Inflammatory macrophage (primary cell): ENCODE measurements at places on chromosomes 5 and 9.
A peak's percentile ranks its signal among the peaks of the same experiment; 100 is the strongest.

DNA sequence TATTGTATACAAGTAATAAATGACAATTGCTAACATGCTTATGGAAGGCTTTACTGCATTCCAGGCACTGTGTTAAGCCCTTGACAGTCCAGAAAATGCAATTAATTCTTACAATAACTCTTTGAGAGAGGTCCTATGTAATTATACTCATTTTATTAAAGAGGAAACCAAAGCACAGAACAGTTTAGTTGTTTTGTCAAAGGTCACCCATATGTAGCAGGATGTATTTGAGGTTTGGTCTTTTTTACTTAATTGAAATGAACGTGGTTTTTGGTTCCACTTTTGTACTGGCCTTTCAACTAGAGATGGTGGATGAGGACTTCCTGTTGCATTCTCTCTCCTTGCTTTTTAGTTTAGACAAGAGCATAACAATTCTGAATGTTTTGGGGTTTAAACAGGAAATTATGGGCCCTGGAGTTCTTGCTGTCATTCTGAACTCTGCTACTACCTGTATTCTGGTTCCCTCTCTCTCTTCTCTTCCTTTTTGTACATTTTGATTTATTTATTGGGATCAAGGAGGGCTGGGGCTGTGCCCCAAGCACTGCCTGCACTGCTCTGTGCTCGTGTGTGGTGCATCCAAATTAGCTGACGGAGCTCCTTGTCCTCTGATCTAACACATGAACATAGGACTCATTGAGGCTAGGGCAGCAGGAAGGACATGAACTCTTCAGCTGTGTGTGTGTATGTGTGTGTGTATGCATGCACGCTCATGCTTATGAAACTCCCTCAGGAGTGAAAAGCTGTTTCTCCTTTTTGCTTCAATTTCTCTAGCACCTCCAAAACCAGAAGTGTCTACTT, 47.4 kb downstream of the SLC28A3 start:
- DNase-seq = peak; percentile 47

DNA sequence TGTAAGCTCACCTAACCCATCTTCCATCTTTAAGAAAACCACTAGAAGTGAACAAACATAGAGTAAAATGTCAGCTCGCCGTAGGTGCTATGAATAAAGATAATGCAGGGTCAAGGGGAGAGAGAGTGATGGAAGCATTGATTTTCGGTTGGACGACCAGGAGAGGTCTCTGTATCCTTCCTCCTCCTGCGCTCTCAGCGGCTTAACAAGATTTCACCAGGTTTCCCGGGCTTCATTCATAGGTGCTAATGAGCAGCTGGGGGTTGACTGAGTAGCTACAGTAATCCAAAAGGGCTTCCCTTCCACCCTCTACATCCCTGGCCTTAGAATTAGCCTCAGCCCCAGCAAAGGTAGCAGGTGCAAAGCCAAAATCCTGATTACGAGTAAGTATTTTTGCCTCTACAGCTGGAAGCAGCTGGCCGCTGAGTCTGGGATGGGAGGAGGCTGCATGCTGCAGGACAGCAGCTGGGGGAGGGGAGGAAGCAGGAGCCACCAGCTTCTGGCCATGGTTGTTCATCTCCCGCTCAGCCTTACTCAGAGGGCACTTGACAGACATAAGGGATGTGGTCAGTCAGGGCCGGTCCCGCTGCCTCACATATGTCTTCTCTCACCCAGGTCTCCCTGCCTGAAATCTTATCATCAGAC, 112.0 kb upstream of the IL12B start:
- DNase-seq = no peak

GRCh38 chr9:744046-744712, 97.3 kb upstream of the DMRT1 start:
- no peak for DNase-seq

DNA sequence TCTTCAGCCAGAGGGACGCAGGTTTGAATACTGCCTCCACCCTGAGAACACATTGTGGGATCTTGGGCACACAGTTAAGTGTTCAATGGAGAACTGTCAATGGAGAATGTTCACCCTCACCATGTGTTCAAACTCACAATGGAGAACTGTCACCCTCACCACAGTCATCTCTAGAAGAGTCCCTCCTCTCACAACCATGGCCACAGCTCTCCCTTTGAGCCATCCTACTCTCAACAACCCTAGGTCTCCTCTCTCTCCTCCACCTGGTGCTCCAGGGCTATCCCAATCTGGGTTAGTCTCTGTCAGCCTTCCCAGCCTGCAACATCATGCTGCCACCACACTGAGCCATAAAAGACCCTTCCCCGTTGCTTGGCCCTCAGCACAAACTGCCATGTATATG, 36.3 kb upstream of the HAND1 start:
- DNase-seq = no peak

- DNase-seq = no peak
Measured at GRCh38 chr5:20020247-20020646, 32.2 kb upstream of the CDH18 start.

DNA sequence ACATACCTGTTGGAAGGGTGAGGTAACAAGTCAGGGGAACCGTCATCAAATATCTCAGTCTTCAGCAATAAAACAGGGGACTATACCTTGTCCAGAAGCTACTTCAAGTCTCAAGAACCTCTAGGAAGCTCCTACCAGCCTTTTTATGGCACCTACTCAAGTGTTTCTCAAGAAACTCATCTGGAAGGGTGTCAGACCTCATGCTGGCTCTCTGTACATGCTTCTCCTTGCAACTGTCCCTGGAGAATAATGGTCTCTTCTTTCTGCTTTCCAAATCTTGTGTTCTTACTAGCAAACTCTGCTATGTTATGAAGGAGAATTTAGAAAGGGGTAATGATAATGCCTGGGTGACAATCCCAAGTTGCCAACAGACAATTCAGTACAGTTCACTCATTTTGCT, 8.3 kb upstream of the PTAR1 start:
- DNase-seq = no peak

DNA sequence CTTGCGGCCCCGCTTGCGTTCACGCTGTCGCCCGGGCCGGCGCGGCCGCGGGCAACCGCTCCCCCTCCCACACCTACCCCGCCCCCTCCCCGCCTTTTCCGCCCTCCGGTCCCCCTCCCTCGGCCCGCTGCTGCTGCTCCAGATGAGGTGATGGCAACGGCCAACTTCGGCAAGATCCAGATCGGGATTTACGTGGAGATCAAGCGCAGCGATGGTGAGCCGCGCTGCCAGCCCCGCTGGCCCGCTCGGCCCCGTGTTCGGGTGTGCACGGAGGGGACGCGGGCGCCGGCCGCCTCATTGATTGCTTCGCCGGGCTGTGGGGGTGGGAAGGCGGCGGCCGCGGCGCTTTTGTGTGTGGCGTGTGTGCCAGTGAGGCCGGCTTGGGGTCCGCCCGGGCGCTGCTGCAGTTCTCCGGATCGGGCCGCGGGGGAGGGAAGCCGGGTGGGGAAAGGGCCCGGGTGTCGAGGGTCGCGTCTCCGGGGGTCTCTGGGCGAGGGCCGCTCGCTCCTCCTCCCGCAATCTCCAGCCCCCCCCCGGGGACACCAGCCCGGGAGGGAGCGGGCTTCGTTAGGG, 403 bp downstream of the KIF2A start:
- DNase-seq = peak; percentile 13

DNA sequence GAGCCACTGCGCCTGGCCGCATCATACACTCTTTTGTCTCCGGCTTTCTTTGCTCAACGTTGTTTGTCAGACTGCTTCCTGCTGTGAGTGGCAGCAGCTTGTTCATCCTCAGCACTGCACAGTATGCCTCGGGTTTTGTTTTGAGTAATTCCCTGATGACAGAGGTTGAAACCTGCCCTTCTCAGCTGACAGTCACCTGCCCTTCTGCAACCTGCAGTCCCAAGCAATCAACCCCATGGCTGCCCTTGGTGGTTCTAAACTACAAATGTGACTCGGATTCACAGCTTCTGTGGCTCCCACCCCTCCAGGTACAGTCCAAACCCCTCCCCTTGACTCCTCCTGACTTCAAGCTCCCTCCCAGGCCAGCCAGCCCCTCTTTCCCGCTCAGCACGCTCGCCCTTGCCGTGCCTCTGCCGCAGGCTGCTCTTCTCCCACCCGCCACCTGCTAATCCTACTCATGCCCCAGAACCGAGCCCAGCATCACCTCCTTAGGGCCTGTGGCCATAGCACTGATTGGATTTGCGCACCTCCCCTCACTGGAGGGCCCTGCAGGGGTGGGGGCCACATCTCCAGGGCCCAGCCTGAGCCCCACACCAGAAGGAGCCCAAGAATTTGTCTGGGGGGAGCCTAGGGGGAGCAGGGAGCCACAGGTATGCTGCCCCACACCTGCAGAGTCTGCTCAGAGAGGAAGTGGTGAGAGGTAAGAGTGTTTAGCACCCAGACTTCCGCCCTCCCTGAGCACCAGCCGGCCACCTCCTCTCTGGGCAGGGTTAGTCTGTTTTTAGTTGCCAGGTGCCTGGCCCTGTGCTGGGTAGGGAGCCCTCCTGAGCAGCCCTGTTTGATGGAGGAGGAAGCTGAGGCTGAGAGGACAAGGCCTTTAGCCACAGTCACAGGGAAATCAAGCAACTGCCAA, 10.1 kb downstream of the EEIG1 start:
- DNase-seq = no peak

- no peak for DNase-seq
Measured at GRCh38 chr5:1010641-1011046, 2.0 kb downstream of the NKD2 start.

DNA sequence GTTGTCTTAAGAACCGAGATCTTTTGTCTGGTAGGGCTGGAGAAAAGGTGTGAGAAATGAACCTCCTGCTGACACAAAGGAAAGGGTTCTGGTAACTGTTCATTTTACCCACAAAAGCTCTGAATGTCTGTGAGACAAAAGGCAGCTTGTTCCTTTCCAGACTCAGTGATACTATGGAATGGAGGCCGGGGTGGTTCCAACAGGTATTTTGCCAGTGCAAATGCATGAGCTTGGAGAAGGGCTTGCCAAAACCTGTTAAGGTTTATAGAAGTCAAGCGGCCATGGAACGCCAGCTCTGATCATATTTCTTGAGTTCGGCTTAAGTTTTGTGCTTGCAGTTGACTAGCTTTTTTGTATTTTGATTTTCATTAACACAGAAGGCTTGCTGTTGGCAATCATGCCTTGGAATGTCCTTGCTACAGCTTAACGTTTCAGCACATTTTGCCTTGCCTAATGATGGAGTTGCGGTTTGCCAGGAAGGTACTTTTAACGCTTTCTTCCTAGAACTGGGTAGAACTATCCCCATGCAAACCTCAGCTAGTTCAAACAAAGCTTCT, 328.6 kb downstream of the PIK3R1 start:
- DNase-seq = no peak

GRCh38 chr9:89843074-89843473, 238.3 kb downstream of the GADD45G start:
- DNase-seq = peak; percentile 20

- DNase-seq = peak; percentile 30
Measured at GRCh38 chr5:152532714-152533113, 127.6 kb upstream of the NMUR2 start.

- DNase-seq = peak; percentile 4
Measured at GRCh38 chr9:15205632-15206420, 101.2 kb downstream of the TTC39B start.

DNA sequence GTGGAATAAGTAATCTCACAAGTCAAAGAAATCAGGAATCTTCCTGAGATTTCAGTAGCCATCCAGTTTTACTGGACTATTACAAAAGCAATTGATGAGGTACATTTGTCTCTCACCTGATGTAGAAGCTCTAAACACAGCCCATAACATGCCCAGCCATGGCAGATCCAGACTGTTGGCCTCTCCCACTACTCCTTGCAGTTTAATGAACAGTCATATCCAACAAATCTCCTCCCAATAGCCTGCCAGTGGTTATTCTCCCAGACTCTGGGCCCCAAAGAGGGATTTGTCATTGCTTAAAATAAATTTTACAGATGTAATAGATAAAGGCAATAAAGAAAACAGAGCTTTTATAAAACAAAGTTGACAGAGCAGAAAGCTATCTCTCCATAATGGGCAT, 80.8 kb downstream of the ZNF608 start:
- DNase-seq = no peak

DNA sequence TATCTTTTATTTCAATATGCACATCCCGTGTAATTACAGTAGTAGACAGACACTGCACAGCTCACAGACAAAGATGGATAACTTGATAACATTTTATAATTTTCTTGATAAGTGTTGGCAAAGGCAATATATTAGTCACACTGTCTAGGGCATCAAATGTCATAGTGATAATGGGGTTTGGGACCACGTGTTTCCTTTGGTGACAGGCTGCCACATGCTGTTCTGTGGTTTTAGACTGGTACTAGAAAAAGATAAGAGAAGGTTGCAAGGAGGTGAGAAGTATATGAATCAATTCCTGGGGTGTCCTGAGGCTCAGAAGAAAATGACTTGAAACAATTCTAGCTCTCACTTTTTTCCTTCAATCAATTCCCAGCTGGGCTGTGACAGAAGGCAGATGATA, 258.8 kb upstream of the CHD1 start:
- DNase-seq = no peak

GRCh38 chr9:34114436-34114835, 12.1 kb downstream of the DCAF12 start:
- no peak for DNase-seq

DNA sequence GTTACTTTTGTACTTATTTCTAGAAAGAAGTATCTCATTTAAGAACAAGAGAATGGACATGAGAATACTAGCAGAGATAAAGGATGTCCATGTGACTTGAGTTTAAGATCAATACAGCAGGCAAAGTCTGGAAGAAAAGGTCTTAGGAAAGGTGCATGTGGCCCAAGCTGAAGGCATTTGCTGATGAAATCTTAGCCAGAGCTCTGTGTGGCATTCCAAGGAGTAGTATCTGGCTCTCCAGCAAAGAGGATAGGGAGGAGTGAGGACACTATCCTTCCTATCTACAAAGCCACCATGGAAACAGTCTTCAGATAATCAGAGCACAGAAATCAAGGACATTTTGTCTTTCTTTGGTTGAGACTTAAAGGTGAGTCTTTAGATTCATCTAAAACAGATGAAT, 244.1 kb upstream of the RGMB start:
- DNase-seq = no peak

DNA sequence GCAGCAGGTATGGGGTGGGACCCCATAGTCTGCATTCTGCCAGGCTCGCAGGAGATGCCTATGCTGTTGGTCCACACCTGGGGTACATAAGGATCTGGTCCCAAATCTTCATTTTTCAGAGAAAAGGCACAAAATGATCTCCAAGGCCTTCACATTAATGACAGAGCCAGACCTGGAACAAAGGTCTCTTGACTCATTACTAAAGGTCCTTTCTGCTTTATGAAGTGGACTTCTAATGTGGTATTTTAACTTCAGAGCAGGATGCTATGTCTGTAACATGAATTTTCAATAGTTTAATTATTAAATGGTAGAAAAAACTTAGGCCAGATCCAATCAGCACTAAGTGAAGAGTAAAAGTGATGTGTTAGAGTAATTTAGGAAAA, 38.0 kb downstream of the DMGDH start:
- no peak for DNase-seq
